Putamen (tissue), 1 donor: ENCODE measurements at places on chromosomes 2 and 18.
A peak's percentile ranks its signal among the peaks of the same experiment; 100 is the strongest.

- no peak for DNase-seq
These were observed 39.6 kb downstream of the ZFP36L2 start for GRCh38 chr2:43186679-43187374.

GRCh38 chr2:233443511-233444183, 89.4 kb downstream of the DGKD start:
- peak; percentile 46 for DNase-seq

- DNase-seq, result no peak
These were observed 61.6 kb downstream of the AAK1 start for GRCh38 chr2:69581774-69582581.

GRCh38 chr2:9144617-9145016, 62.0 kb upstream of the ASAP2 start:
- DNase-seq, result no peak

DNA sequence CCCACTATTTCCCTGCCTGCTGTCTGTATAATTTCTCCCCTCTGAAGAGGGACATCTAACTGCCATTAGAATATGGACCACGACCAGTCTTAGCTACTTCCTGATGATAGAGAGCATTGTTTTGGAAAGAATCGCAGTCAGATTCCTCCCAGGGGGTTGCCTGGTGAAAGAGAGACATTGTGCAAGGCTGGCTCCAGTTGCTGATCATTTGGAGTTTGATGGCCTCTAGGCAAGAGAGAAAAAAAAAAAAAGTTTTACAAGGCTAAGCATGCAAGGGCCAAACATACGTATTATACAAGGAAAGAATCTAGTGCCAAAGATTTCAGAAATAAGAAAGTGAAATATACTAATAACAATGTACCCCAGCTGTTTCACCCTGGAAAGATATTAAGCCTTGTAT, 182.2 kb downstream of the CMPK2 start:
- DNase-seq, result no peak

DNA sequence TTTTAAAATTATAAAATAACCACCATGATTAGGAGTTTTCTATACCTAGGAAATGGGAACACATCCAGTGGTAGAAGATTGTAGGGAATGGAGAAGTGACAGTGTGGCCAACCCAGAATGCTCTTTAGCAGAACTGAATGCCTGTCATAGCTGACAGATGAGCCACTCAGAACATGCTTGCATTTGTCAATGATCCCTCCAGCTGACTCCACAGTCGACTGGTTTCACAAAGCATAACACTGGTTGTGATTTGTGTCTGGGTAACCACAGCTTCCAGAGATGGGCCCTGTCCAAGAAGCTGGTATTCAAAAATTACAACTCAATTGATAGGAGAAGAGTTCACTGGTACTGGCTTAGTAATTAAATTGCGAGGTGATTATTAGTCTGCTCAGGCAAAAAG, 9.0 kb upstream of the CTIF start:
- no peak for DNase-seq

DNA sequence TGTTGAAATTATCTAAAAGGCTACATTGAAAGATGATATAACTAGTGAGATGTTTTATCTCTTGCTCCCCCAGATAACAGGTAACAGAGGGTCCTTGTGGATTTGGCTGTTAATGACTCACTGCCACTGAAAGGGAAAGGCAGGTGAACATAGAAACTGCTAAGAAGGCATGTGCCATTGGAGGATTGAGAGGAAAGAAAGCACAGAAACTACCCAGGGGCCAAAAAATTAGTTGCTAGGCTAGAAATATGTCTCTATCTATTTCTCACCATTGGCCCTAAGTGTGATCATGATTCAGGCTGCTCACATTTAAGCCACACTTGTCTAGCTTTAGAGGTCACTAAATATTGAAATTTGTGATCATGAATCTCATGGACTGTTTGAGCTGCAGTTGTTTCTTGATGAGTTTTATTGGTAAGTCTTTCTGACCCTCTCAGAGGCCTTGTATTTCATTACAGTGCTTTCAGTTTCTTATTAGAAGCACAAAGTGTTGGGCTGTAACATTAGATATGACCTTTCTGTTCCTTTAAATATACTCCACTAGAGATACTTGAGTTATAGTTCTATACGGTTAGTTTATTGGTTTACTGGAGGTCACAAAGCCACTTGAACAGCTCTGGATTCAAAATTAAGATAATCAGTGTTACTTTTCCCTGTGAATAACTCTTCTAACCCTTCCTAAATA, 26.2 kb downstream of the NAB1 start:
- no peak for DNase-seq

DNA sequence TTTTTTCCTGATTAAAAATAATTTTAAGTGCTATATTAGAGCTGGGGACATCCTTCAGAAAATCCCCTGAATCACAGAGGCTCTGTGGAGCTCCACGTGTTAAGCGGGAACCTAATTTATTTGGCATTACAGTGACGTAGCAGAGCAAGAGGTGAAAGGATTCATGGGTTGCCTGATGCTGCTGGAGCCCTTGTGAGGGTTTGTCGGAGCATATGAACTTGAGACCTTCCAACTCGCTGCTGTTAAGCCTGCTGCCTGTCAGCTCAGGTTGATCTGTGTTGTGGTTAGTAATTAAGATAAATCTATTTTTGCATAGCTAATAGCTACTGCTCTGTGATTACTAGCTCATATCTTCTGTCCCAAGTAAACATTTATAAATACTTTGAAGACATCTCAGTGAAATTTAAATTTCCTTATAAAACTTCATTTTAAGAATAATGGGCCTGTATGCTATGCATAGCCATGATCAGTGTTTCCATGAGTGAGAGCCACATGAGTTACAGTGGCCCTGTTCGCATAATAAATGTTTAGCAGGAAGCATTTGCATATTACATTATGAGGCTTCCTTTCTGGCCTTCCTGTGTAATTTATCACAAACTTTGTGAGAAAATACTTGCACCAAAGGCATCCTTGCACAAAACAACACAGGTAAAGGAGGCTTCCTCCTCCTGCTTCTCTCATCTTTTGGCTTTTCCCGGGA, 438.9 kb downstream of the PTPRM start:
- no peak for DNase-seq

DNA sequence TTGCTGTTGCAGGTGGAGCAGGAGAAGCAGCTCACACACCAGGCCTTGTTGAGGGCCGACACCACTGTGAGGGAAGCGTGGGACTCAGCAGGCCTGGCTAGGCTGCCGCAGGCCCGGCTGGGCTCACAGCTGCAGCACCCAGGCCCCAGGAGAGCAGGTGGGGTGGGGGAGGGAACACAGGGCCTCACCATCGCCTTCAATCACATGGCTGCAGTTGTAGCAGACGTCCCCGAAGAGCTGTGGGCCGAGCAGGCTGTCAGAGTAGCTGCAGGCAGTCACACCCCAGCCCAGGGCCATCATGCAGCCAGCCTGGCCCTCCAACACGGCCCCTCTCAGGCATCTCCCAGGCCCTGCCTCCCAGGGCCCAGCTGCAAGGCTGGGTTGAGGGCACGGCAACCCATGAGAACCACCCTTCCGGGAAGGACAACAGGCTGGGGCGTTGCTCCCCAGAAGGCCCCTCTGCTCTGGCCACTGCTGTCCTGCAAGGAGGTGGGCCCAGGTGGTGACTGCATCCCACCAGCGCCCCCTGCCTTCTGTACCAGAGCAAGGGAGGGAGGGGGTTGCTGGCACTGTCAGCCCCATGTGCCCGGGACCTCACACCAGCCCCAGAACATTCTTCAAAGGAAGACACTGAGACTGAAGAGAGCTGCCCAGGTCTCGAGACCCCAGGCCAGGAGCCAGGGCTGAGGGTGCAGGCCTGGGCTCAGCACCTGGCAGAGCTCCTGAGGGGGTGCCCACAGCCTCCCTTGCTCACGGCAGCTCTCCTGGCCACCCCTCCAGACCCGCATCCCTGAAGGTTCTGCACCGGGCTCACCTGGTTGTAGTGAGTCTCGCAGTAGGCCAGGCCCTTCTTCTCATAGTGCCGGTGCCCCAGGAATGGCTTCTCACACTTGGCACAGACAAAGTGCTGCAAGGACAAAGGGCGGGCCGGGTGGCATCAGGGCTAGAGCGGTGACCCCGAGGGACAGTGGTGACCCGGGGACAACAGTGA, 5.6 kb upstream of the GPR17 start:
- no peak for DNase-seq

GRCh38 chr2:123811846-123812245, 213.2 kb upstream of the CNTNAP5 start:
- no peak for DNase-seq
